ENCODE measurements at places on chromosomes 11 and 22.
A peak's percentile ranks its signal among the peaks of the same experiment; 100 is the strongest.

DNA sequence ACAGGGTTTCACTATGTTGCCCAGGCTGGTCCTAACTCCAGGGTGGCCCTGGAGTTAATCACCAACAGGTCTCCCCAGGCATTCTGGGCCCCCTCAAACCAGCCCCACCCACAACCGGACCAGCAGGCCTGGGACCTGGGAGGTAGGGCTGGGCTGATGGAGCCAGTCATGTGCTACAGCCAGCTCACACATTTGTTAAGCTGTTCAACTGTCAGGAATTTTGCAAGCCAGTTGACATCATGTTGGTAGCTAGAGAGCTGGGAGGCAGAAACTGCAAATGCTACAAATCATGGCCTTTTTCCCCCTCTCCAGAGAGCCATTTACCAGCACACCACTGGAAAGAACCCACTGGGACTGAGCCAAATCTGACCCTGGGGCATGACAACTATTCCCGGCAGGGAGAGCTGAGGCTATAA, 6.8 kb downstream of the ARHGAP1 start:
- DNase-seq: no peak

GRCh38 chr11:4763096-4763495, 6.6 kb downstream of the OR51F1 start:
- no peak for DNase-seq

DNA sequence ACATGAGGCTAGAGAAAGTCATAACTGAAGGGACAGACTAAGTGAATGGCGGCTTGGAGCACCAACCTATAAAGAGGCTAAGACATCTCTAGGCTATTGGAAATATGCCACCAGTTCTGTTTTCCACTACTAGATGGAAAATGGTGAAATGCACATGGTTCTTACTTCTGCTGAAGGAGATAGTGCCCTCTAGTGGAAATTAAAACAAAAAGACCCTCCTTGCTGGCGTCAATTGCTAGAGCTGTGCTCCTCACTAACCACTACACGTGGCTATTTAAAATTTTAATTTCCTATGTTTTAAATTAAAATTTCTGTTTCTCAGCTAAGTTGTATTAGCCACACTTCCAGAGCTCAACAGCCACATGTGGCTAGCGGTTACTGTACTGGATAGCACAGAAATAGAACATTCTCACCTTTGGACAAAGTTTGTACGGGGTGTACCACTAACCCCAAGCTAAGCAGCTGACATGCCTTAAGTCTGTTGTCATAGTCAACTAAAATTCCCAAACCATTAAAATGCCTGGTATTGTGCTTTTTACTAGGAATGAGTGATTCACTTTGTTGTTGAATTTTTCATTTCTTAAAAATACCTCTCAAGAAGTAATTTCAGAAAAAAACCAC, 34.1 kb upstream of the CALCA start:
- DNase-seq: peak; percentile 10

- DNase-seq: peak; percentile 70
Measured at GRCh38 chr22:19886605-19887255, 32.1 kb upstream of the GNB1L start.

DNA sequence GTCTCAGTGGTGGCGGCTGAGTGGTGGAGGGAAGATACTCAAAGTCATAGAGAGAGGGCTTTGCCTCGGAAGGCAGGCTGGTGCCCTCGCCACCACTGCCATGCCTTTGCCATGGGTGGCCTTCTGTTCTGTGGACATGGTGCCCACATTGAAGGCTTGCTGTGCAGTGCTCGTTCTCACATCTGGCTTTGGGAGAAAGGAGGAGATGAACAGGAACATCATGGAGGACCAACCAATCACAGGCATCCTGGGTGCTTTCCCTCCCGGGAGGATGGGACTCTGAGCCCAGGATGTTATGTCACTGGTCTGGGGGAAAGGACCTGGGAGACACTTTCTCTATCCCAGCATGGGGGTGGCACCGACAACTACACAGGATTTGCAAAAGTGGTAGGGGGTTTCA, 82.3 kb upstream of the NARS2 start:
- no peak for DNase-seq

Measured in activated naive CD4-positive, alpha-beta T cell treated with anti-CD3 and anti-CD28 coated beads for 36 hours (primary cell).